Right atrium auricular region (tissue), 2 donors: ENCODE measurements at places on chromosomes 2 and 18.

- no peak for DNase-seq
Measured at GRCh38 chr2:135685361-135685760, 56.3 kb upstream of the UBXN4 start.

- DNase-seq = no peak
Measured at GRCh38 chr2:145220496-145220895, 700.6 kb upstream of the ZEB2 start.

DNA sequence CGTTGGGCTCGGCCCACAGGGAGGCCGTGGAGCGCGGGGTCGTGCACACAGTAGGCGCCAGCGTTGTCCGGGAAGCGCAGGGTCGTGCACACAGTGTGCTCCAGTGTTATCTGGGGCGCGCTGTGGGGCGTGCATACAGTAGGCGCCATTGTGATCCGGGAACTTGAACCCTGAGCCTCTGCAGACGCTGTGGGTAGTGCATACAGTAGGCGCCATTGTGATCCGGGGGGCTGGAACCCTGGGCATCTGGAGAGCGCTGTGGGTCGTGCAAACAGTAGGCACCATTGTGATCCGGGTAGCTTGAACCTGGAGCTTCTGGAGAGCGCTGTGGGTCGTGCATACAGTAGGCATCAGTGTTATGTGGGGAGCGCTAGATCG lies 793 bp downstream of the ZNF236 start:
- DNase-seq = no peak

- no peak for DNase-seq
Measured at GRCh38 chr18:23735021-23735464, 45.8 kb downstream of the LAMA3 start.

DNA sequence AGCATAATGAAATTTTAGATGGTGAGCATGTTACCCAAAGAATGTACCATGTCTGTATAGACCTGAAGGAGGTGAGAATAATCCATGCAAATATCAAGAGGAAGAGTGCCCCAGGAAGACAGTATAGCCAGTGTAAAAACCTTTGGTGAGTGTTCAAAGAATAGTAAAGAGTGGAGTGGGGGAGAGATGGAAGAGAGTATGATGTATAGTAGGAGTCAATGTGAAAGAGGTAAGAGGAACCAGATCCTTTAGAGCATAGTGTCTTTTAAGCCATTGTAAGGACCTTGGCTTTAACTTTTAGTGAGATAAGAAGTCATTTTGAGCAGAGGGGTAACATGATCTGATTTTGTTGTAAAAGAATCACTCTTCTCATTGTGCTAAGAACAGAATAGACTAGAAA lies 1052.3 kb upstream of the ZEB2 start:
- DNase-seq = no peak

DNA sequence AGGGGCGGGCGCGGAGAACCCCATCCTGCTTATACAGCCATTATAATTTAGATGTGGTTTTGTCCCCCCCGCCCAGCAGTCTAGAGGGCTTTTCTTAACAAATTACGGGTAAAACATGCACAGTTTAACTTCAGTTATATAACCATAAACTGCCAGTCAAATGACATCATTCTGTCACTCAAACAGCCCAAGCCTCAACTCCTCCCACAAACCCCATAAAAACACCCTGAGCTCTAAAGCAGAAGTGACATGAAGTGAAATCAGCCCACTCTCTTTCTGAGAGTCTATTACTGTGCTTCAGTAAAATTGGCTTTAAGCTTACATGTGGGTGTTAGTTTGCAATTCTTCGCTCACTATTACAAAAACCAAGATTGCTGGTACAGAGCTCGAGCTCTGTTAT lies 705.1 kb upstream of the GCFC2 start:
- DNase-seq = no peak

DNA sequence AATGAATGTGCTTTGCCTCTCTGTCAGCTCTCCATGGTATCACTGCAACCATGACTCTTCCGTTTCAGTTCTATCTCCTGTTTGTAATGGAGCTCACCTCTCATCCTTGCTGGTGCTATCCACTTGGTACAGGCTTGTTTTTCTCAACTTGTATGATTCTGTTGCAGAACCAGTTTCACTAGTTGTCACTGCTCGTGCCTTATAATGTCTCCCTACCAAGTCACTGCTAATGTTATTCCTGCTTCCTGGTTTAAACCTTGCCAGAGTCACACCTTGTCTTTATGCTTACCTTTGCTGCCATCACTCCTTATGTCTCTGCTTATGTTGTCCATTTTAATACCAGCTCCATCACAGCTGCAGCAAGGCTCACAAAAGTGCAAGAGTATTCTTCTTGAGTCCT lies 1191.0 kb upstream of the LRRTM1 start:
- no peak for DNase-seq
